ENCODE measurements at places on chromosomes 6 and 20.

- no peak for DNase-seq
Observed at GRCh38 chr6:156916130-156916801, 139.1 kb downstream of the ARID1B start.

DNA sequence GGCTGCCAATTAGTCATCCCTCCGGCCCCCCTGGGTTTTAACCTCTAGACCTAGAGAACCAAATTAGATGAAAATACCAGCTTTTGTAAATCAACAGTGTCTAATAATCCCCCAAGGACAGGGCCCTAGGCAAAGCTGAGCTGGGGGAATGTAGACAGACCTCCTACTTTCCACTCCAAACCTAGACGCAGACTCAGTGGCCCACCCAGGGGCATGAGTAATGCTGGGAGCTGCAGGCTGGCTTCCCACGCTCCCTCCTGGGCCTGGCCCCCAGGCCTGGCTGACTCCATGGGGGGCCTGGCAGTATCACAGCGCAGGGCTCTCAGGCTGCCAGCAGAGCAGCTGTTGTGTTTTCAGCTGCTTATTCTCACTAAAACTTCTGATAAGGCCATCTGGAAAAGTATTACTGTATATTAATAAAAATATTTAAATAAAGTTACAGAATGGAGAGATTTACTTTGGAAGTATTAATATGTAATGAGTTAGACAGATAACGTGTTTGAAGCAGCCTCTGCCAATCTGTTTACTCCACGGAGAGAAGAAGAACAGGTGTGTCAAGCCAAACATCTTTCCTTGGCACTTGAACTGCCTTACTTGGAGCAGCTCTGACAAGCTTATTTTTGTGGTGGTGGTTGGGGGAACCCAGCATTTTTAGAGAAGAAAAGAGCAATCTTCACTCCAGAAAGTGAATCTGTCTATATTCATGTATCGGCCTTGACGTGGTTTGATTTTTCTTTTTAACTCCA lies 144.0 kb upstream of the AGPAT4 start:
- DNase-seq, result no peak

DNA sequence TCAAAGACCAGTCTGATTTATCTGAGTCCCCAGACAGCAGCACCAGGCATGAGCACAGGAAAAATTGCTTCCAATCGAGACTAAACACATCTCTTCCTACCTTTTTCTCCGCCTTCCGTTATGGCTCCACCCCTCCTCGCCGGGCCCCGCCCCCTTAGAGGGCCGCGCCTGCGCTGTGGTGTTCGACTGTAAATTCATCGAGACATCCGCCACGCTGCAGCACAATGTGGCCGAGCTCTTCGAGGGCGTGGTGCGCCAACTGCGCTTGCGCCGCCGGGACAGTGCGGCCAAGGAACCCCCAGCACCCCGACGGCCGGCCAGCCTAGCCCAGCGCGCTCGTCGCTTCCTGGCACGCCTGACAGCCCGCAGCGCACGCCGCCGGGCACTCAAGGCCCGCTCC lies 8.9 kb downstream of the REM1 start:
- DNase-seq, result no peak

GRCh38 chr6:68653074-68653705 lies 18.1 kb downstream of the ADGRB3 start:
- DNase-seq, result no peak

GRCh38 chr6:99064834-99065233 lies 117.1 kb upstream of the FBXL4 start:
- no peak for DNase-seq

DNA sequence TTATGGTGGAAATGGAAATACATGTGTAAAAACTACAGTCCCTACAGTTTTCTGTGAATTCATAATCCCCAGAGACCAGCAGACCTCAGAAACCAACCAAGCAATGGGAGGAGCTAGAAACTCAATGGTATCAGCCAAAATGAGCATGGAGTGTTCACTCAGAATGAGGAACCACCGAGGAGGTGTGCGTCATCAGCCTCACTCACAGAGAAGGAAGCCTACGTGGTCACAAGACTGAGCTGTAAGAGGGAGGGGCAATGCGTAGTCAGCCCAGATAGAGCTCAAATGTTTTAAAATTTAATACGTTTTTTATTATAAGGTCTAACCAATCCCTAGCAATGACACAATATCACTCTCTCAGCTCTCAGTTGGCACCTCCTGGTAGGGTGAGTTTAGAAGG lies 17.4 kb downstream of the MYLK4 start:
- peak; percentile 22 for DNase-seq

DNA sequence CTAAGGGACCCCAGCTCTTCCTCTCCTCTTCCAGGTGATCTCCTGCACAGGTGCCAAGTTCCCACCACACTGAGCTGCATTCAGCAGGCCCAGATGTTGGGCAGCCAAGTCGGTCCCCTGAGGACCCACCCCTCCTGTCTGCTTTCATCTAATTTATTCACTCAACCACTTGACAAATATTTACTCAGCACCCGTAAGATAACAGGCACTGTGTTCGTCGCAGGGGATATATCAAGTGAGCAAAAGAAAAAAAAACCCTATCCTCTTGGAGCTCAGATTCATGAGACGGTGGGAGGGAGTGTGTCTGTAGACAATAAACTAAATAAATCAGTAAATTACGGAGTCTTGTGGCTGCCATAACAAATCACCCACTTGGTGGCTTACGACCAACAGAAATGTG lies 143.6 kb downstream of the MRPL14 start:
- DNase-seq, result no peak

All from Jurkat, Clone E6-1 (cell line).